Calu3 (cell line): ENCODE measurements at places on chromosomes 7 and 10.

DNA sequence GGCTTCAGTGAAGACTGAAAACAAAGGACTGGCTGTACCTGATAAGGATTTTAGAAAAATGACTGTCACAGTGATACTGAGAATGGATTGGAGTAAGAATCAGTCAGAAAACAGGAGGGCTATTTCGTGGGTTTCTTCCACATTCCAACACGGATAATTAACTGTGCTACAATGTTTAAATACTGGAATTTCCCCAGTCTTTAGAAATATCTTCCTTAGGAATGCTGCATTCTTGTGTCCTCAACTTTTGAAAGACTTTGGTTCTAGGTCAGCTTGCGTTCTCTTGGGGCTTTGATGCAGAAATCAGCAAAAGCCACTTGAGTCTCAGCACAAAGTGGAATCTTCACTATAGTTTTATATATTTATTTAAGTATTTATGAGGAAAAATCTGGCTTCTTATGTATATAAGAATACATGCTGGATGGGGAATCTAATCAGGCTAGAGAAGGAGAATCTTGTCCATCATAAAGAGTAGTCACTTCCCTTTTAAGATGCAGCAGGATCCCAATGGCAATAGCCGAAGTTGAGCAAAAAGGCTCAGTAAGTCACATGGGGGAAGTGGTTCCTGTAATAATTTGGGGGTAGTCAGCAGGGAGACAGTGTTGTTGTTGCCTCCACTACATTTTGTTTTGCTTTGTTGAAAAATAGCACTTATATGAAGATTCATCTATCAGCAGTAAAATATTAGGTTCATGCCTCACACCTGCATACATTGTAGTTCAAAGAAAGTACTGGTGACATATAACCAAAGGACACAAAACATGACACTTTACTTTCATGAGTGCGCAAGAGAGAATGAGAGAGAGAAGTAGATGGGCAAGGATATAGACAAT lies 86.0 kb downstream of the CH25H start:
- DNase-seq: no peak

- DNase-seq: no peak
Observed at GRCh38 chr10:75400163-75400770, 1.3 kb downstream of the ZNF503 start.

- DNase-seq: no peak
Observed at GRCh38 chr10:47296941-47297340, 3.1 kb upstream of the GDF10 start.

DNA sequence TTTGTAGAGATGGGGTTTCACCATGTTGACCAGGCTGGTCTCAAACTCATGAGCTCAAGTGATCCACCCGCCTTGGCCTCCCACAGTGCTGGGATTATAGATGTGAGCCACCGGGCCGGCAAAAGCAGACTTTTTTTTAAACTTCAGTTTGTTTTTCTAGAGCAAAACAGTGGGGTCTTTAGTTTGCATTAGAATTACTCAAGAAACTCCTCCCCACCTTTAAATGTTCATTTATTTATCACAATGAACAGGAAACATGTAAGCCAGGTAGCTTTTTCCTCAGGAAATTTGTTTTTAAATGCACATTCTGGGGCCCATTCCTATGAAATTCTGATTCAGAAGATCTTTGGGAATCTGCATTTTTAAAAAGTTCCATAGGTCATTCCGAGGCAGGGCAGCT lies 56.0 kb upstream of the JAZF1 start:
- no peak for DNase-seq

GRCh38 chr7:112495810-112496462 lies 15.1 kb downstream of the LSMEM1 start:
- peak; percentile 63 for DNase-seq

DNA sequence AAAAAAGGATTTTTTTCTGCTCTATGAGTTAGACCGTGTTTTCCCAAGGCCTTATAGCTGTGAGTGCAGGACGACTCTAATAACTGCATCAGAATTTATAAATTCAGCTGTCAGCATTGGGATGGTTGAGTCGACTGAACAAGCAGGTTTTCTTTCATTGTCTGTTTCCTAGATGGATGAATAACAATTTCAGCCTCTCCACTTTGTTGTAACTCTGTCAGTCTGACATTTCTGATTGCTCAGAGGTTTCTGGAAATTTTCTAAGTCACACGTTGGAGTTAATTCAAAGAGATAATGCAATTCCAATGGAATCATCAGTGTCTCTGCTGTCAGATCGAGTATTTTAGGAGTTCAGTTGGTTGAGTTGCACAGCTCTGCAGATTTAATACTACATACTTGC lies 159.2 kb downstream of the CHN2 start:
- DNase-seq: no peak

DNA sequence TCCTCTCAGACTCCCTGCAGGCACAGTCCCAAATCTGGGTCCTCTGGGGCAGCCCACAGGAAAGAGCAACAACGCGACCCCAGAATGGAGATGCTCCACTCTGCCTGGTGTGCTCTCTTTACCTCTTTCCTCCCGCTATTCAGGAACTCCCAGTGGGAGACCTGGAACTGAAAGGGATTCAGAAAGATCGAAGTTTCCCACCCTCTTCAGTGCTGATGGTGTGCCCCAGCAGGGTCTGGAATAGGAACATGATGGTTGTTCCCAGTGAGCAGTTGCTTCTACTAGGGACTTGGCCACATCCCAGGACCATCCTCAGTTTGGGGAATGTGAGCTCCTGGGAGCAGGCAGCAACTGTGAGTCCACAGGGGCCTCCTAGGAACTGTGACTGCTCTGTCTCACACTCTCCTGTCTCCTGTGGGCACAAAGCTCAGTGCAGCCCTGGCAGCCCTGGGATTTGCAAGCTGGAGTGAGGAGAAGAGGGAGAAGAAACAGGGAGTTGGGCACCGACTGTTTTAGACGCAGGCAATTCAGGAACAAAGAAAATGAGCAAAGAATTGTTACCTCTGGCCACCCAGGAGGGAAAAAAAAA lies 17.9 kb downstream of the OR6V1 start:
- DNase-seq: no peak

- no peak for DNase-seq
Observed at GRCh38 chr7:30931161-30931928, 19.7 kb downstream of the AQP1 start.

DNA sequence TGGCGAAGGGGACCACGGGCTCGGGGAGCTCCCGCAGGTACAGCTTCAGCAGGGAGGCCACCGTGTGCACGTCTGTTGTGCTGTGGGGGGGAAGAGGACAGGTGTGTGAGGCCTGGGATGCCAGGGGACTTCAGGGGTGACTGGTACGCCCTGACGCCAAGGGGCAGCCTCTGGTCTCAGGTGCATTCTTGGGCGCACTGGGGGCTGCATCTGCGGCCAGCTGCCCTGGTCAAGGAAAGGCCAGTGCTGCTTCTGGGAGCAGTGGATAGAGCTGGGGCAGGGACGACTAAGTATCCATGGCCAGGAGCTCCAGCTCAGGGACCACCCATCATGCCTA lies 148.5 kb downstream of the MAPK8 start:
- no peak for DNase-seq

GRCh38 chr10:67119651-67120050 lies 193.8 kb downstream of the LRRTM3 start:
- DNase-seq: no peak

DNA sequence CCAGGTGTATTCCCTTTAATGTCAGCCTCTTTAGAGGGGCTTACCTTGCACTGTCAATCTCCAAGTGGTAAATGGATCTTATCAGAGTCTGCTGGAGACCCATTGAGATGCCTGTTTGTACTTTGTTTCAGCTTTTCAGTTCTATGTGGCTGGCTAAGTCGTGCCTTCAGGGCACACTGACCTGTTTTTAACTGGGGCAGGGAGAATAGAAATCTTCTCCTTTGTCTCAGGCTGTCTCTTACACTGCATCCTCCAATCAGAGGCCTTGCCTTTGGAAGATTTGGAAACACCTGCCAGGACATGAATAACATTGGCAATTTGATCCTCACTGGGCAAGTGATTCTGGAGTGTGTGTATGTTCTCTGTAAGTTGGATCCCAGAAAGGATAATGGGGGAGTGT lies 65.0 kb downstream of the POU6F2 start:
- DNase-seq: no peak

DNA sequence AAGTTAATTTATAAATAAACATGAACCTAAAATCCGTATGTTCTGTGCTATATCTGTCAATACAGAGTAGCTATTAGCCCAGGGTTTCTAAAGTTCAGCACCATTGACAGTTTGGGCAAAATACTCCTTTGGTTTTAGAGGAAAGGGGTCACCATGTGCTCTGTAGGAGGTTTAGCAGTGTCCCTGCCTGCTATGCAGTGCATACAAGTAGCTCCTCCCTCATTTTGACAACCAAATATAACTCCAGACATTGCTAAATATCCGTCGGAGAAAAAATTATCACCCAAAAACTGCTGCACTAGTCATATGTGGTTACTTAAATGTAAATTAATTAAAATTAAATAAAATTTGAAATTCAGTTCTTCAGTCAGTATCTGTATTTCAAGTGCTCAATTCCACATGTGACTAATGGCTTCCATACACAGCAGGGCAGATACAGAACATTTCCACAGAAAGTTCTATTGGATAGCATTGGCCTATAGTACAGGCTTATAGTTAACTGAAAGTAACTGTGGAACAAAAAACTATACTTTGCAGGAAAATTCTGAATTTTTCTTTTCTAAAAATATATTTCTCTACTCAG lies 6.4 kb downstream of the UPF2 start:
- DNase-seq: no peak

DNA sequence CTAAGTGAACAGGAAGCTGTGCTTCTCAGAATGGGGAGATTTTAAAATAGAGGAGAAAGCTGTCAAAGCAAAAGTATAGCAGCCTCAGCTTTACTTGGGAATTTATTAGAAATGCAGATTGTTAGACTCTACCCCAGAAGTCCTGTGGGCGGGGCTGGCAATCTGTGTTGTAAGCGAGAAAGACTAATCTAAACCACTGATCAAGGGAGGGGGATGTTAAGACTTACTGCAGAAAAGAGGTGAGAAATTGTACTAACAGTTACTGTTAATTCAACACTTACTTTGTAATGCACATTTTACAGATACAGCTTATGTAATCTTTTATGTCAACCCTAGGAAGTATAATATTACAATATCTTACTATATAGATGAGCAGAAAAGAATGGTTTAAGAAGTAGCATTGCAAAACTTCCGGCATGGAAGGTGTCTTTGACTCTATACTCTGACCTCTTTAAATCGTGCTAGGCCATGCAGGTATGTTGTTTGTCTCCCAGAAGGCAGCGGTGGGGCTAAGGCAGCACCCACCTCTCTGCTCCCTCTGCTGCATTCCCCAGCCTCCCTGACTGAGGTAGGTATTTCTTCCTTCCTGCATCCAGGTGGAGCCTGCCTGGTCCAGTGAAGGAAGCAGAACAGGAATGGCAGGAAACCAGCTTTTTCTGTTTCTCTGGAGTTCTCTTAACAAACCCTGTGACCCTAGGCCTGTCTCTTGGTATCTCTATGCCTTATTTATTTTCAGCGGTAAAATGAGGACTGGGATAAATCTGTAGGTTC lies 462.2 kb downstream of the AUTS2 start:
- no peak for DNase-seq

GRCh38 chr10:125848371-125848770 lies 25.0 kb downstream of the BCCIP start:
- no peak for DNase-seq

DNA sequence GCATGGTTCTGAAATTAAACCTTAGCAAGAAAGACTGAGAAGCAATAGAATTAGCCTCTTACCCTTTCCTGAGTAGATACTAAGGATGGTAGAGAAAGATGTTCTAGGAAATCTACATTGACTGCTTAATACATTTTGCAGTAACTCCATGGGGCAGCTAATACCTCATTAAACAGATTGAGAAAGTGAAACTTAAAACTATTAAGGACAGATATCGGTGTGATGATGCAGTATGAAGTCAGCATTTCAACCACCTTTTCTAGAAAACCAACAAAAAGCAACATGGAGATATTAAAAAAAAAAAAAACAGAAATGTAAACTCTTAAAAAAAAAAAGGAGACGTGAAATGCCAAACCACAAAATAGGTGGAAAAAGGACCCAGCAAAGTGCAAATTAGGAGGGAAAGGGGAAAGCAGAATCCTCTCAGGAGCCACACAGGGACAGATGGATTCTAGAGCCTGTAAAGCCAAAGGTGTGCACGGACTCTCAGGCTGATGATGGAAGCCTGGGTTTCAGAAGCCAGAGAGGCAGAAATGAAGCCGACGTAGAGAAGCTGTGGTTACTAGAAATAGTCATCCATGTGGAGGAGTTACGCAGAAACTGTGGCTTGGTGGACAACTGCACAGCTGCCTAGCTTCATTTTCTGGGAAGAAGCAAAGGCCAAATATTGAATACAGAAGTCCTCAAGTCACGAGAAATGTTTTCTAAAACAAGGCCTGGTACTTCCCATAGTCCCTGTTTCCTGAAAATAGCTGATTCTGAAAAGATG lies 38.1 kb upstream of the GPR141 start:
- DNase-seq: no peak

DNA sequence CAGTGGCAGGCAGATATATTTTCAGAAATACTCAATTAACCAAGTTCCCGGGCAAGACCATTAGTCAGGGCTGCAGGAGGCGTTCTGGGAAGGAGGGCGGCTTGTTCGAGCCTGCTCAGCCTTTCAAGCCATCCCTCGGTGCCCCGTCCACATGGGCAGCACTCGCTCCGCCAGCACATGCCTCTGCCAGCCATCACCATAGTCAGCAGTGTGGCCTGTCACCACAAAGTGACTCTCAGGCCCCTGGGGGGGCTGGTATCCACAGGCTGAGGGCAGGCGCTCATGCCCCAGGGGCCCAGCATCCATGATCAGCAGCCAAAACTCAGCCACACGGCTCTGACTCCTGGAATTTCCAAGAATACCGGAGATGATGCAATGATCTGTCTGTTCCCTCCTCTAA lies 81.9 kb downstream of the CHST15 start:
- no peak for DNase-seq

- DNase-seq: no peak
Observed at GRCh38 chr7:123635551-123636359, 19.9 kb upstream of the LMOD2 start.
